ENCODE measurements at places on chromosomes 7 and 10.

DNA sequence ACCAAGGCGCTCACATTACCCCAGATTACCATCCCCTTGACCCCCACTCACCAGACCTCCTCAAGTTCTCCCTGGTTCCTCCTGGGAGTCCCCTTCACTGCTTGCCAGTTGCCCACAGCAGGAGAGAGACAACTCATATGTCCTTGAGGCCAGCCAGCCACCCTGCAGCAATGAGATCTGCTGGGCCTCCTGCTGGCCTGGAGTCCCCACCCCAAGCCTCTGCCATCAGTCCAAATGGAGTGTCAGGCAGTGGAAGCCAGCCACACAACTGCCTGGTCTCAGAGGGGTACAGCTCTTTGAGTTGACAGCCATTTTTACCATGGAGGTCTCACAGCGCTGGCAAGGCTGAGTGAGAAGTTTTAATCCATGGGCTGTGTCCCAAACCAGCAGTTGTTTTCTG is 53.0 kb upstream of the EXOC4 start:
- no peak for DNase-seq

DNA sequence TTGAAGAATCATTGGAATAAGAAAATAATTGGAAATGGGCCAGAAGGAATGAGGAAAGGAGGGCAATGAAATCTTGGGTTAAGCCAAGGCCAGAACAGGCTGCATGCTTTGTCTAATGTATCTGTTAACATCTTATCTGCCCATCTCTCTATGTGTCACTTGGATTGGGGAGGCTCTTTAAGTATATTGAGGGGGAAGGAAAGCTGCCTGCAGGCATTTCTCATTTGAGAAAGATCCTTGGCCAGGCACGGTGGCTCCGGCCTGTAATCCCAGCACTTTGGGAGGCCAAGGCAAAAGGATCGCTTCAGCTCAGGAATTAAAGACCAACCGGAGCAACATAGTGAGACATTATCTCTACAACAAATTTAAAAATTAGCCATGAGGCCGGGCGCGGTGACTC is 14.3 kb downstream of the PCBD1 start:
- no peak for DNase-seq

GRCh38 chr7:113199841-113200240 is 81.5 kb upstream of the SMIM30 start:
- DNase-seq: no peak

GRCh38 chr10:130439766-130440165 is 303.6 kb downstream of the GLRX3 start:
- no peak for DNase-seq

DNA sequence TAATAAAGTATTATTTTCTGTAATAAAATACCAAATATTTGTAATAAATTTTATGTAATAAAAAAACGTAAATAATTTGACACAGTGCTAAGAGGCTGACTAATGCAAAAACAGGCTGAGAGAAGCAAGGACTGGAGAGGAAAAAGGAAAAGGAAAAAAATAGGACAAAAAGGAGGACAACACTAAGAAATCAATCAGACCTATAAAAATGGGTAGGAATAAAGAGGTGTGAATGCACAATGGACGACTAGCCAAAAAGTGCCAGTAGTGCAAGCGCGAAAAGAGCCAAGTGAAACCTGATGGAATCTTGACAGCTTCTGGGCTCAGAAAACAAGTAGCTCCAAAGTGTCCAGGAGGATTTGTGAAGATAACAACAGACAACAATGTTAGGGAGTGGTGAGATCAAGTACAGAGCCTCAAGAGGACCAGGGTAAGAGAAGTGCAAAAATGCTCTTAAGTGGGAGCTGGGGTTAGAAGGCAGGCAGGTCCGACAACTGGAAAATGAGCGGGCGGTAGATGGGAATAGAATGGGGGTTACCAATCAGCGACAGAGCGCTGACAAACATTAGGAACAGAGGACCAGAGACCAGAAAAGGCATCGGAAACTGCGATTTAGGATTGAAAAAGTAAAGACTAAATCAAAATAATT is 1.2 kb downstream of the BRAF start:
- no peak for DNase-seq

DNA sequence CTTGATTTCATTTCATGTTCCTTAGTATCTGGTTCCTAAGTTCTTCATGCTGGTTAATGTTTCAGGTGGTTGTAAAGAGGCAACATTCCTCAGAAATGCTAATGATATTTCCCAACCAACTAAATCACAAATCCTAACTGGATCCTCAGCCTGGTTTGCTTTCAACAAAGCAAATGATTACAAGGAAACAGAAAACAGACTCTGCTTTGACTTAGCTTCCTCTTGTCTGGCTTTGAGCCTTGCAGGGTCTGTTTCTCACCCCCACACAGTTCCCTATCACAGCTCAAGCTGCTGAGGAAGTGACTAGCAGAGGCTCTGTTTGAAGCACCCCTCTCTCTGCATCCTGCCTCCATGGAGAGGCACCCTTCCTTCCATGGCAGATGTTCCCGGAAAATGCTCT is 130.2 kb upstream of the CTTNBP2 start:
- no peak for DNase-seq

DNA sequence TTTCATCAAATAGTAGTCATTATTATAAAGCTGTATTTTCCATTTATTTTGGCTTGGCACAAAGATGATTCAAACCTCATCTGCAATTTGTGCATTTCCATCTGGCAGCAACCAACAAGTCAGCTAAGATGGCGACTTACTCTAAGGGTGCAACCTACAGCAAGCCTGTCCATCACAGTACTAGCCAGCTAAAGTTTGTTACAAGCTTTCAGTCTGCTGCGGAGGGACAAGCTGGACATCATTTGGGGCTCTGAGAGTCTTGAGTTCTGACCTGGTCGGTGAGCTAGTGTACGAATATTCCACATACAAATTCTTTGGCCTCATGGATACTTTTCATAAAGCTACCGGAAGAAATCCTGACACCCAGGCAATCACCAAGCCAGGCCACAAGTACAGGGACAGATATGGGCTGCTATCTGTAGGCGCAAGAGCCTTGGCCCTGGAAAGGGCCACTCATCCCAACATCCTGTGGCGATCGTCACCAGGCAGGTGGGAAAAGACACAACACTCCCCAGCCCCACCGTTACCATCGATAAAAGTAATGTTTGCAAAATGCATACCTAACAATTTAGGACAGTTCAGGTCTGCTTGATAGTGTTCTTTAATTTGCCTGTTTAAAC is 307.6 kb downstream of the SKIDA1 start:
- DNase-seq: no peak

DNA sequence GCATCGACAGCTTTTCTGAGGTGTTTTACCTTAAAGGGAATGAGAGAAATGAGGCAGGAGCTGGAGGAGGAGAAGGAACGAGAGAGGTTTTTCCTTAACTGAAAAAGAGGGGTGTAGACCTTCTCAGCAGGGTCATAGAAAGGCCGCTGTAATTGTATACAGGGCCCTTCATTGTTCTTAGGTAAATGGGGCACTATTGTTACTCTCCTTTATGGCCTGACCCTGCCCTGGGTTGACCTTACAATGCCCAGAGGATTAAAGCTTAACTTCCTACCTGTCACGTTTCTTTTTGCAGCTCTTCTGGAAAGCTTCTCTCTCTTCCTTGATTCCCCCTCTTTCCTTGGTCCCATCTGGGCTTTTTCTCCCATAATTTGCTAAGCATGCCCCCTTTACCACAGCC is 13.7 kb upstream of the PDLIM1 start:
- DNase-seq: no peak

- DNase-seq: peak; percentile 22
Measured at GRCh38 chr10:33134011-33134751, 176.2 kb upstream of the ITGB1 start.

GRCh38 chr10:6128591-6129251 is 39.9 kb downstream of the RBM17 start:
- DNase-seq: no peak

GRCh38 chr10:70573599-70574506 is 28.7 kb downstream of the PRF1 start:
- no peak for DNase-seq

GRCh38 chr7:156665101-156665500 is 24.5 kb downstream of the RNF32 start:
- DNase-seq: no peak

GRCh38 chr7:36303202-36304098 is 86.2 kb upstream of the ANLN start:
- no peak for DNase-seq

GRCh38 chr7:34096198-34096651 is 190.9 kb downstream of the BMPER start:
- no peak for DNase-seq

- DNase-seq: no peak
Measured at GRCh38 chr7:118289476-118289875, 65.0 kb downstream of the ANKRD7 start.

DNA sequence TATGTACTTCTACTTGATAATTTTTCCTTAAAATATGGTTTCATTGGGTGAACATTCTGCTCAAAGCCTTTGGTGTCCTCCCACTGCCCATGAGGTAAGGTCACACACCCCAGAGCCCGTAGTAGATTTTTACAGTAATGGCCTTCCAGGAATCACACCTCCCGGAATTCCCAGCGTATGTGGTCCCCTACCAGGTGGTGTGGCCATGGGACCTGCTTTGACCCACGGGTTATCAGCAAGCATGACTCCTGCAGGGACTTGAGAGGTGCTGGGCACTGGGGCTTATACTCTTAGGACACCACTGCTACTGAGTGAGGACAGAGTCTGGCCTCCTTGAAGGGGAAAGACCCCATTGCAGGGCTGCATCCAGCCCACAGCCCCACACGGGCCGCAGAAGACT is 42.2 kb downstream of the BAIAP2L1 start:
- DNase-seq: no peak

- no peak for DNase-seq
Measured at GRCh38 chr7:71484380-71484779, 352.4 kb downstream of the GALNT17 start.

DNA sequence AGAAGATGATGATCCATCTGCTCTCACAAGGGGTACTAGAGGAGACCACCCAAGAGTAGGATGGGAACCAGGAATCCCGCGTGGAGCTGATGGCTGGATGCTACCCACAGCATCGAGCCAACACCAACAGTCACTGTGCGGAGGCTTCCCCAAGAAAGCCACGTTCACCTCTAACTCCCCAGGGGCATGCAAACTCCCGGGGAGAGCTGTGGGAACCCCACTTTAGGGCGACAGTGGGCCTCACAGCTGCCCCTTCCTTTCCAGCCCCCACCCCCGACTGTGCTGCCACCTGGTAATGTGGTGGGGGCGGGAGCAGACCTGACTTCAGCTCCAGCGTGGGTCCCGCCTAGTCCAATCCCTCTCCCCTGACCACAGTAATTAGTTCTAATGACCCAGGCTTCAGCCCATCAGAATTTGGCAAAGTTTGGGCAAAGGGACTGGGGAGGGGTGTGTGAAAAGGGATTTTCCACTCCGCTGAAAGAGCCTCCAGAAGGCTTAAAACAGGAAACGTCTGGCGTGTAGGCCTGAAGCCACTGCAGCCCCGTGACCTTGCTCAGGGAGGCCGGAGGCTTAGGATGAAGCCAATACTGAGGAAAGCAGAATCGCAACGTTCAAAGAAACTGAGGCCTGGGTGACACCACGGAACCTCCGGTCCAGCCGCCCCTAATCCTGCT is 20.3 kb downstream of the ASB13 start:
- DNase-seq: no peak

DNA sequence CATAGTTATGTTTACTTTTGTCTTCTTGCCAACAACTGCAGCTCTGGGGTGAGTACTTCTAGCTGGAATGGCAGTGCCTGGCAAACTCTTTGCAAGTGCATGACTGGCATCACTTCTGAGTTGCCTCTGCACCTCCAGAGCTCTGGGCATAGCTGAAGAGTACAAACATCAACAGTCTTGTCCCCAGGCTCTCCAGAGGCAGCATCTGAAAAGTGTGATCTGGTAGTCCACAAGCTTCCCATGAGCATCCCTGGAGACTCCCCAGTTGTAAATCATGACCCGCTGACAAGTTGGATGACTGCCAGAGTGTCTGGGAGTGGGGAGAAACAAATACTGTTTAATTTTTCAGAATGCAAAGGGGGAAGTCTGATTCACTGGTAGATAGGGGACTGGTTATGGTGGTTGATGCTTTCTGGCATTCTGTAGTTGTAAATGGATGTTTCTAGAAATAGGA is 138.9 kb upstream of the CDK13 start:
- DNase-seq: no peak

DNA sequence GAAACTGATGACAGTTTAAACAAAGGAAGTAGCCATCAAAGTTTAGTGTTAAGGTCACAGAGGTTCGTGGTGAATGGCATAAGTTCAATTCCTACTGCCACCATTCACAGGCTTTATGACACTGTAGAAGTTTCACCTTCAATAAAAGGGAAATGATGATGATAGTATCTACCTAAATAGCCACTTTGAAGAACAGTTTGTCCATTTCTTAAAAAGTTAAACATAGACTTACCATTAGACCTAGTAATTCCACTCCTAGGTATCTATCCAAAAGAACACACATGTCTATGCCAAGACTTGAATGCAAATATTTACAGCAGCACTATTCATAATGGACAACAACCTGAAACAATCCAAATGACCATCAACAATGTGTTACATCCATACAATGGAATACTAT is 18.9 kb upstream of the GSTK1 start:
- DNase-seq: no peak

DNA sequence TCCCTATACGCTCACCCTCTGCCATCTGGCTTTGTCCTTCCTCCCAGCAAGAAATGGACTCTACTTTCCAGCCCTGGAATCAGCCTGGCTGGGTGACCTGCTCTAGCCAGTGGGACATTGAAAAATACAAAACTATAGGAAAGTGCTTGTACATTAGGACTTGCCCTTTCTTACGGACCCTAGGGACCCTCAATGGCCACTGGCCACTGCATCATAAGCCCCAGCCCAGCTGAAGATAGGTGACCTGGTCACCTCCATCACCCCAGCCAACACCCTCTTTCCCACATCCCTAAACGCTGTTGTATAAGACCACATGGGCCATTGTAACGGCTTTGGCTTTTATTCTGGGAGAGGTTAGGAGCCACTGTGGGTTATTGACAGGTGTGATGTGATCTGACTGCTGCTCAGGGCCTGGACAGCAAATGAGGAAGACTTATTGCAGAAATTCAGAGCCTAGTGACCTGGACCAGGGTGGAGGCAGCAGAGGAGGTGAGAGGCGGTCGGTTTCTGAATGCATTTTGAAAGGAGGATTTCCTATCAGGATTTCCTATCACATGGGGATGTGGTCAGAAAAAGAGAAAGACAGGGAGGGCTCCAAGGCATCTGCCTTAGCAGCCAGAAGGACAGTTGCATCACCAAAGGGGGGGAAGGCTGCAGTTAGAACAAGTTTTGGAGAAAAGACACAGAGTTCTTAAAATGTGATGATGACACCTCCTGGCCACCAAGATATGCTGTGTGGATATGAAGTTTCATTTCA is 2.2 kb upstream of the LMBR1 start:
- DNase-seq: no peak

- DNase-seq: no peak
Measured at GRCh38 chr10:482051-482501, 207.4 kb downstream of the DIP2C start.

GRCh38 chr10:126233182-126234148 is 154.8 kb downstream of the ADAM12 start:
- no peak for DNase-seq

DNA sequence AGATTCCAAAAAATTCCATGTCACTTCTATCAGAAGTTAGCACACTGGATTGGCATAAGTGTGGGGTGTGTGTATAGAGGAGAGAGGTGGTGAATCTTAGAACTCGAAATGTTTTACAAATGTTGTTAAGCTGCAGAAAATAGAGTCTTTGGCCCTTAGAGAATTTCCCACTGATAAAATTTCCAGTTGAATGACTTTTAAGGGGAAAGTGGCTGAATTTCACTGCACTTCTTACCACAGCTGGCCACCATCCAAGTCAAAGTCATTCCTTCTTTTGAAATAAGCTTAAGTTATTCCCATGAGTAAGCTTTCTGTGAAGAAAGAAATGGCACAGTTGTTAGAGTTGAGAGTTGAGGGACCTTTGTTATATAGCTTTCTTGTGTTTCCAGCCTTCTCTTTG is 13.9 kb downstream of the VCL start:
- DNase-seq: no peak
